NCI-H2081 (cell line): ENCODE measurements at places on chromosomes 7 and 10.

DNA sequence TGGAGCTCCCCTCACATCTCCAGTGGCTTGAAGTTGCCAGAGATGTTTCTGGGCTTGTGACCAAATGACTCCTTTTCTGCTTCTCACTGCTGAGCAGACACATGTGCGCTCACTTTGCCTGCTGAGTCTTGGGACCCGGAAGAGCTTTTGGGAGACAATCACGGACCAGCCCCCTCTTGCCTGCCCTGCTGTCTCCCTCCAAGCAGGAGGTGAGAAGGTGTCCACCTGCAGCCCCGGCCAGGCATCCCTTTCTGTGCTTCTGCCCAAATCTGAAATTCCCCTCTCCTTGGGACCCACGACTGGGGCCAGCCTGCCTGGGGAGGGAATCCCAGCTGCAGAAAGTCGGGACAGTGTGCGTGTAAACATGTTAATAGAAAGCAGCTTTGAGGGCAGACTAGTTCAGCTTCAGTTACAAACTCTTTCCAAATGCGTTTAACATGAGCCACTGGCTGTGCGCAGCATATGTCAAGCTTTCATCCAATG lies 31.7 kb downstream of the HTRA1 start:
- DNase-seq: no peak

DNA sequence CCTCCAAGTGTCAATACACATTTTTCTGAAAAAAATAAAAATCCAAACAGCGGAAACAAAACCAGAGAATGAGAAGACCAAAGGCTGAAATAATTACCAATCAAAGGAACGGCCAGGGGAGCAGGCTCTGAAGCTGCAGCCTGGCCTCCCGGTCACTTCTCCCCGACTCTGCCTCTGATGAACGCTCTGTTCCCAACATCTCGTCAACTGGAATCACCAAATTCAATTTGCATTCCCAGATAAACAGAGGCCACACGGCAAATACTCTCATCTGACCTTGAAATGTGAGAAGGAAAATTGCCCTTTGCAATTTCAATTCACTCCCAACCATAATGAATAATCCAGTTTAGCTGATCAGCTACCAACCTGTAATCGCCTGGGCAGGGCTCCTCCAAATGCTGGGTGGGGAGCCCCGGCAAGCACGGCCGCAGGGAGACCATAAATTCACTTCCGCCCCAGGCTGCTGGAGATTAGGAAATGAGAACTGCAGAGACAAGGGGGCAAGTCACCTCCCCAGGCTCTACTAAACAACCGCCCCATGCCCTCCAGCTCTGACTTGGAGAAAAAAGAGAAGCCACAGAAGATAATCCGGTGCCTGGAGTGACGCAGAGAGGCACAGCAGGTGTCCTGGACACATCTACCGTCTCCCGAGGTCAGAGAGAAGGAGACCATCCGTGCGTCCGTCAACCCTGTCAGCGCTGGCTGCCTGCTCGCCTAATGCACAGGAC lies 153.2 kb downstream of the MAD1L1 start:
- no peak for DNase-seq

DNA sequence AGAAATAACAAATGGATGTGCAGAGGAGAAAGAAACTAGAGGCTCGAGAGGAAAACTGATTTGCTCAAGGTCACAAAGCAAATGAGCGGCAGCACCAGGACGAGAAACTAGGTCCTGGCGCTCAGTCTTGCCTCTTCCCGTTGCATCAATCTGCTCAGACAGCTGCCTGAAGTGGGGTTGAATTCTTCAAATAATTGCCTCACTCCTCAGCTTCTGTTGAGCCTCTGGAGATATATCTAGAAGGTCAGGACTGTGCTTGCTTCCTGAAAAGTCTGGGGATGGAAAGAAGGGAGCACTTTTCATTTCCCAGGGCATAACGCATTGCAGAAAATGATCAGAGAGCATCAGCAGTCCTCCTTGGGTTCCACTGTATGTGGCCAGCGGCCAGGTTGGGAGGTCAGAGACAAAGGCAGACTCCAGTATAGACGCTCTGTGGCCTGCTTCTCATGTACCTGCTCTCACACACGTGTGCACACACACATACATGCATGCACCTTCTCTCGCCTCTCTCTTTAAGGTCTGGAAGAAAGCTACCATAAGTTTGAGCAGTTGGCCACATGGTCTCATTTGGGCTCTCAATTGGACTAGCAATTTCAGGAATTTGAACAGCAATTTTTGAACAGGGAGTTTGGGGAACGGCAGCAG lies 83.7 kb upstream of the DUSP5 start:
- DNase-seq: no peak

DNA sequence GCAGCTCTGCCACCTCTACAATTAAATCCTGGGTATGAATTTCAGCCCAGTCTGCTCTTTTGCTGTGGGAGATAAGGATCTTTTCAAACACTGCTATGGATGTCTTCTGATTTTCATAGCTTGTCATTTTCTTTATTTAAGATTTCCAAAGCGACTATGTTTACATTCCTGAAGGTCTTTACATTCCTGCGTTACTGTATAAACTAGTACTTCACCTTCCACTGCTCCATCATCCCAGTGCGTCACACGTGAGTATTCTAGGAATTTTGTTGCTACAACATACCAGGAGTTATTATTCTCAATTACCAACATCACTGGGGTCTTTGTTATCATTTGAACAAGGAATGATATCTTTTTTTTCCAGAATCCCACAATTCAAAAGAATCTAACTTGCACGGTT lies 944.7 kb downstream of the SORCS3 start:
- no peak for DNase-seq

DNA sequence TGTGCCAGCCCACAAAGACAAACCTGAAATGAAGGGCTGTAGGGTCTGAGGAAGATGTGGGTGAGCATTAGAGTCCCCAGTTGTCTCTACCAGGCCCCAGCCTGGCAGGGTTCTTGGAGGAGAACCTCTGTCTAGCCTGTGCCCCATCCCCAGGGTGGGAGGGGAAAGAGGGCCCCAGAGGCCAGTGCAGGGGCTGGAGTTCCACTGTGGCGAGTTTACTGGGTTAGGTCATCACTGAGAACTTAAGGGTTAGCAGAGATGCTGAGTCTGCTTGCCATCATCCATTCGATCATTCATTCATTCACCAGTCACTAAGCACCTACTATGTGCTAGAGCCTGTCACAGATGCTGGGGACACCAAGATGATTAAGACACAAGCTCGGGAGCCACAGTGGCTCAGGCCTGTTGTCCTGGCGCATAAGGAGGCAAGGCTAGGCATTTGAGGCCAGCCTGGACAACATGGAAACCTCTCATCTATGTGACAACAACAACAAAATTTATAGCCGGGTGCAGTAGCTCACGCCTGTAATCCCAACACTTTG lies 2.6 kb downstream of the ANKRD2 start:
- no peak for DNase-seq

GRCh38 chr10:59709395-59710125 lies at the start of gene SLC16A9:
SLC16A9 (minus strand) TSS chr10:59709850; CDS start chr10:59684291, 25,559 bp downstream.
- DNase-seq: peak; percentile 32

GRCh38 chr10:73424478-73424877 lies 8.9 kb downstream of the MSS51 start:
- no peak for DNase-seq

- DNase-seq: no peak
Measured at GRCh38 chr10:92387289-92387940, 96.4 kb downstream of the MARCHF5 start.

DNA sequence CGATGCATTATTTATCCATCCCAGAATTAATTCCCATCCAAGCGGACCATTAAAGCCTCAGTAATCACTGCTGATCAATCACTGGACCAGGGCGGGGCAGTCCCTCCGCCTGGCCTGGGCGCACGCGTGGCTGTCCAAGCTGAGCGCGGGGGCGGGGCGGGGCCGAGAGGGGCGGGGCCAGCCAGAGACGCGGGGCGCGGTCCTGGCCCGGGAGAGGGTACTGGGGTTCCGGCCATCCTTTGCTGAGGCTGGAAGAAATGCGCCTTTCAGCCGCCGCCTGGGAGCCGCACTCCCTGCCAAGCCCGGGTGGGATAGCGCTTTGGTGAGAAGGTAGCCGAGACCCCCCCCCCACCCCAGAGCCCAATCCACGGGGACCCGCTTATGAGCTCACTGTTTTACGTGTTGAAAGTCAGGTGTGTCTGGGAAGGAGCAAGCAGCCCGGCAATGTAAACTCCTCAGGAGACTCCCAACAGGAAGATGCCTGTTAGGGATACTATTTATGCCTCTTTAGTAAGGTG lies at the start of gene ARHGAP22:
Gene ARHGAP22, minus strand, starts transcription at position 83 of the 518 bp plus-strand sequence. CDS start 277 bp downstream, outside the sequence.
- DNase-seq: peak; percentile 19

DNA sequence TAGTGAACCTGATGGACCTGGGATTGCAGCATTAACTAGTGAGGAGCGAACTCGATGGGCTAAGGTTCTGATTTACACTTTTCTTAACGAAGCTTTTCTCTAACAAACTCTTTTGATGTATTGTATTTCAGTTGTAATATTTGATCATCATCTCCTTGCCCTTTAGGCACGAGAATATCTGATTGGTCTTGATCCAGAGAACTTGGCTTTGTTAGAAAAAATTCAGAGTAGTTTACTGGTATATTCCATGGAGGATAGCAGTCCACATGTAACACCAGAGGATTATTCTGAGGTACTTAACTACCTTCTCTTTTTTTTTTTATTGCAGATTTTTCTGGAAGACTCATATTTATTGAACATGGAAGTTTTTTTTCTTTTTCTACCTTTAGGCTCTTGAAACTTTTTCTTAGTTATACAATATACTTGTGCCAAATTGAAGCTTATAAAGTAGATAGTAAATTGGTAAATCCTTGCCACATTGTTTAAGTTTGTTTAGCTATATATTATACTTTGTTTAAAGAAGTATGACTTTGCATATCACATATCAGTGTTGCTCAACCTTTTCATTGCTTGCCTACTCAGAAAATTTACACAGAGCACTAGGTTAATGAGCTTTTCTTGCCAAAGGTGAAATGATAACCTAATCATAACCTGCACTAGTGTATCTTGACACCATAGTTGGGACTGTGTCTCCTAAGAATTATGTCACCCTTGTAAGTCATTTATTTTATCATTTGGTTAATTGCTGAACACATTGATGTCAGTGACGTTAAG lies 30.4 kb downstream of the CROT start:
- no peak for DNase-seq

DNA sequence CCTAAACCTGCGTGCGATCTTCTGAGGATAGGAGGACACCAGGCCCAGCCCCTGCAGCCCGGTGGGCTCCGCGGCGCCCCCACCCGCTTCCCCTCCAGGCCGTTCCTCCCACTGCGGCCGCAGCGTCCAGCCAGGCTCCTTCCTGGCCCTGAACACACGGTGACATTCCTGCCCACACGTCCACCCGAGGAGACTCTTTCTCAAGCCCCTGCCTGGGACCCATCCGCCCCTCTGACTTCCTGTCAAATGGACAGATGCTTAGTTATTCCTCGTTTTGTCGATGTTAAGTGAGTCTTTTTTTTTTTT lies 32.4 kb upstream of the RNF32 start:
- no peak for DNase-seq

- no peak for DNase-seq
Measured at GRCh38 chr10:59825932-59826331, 72.7 kb upstream of the MRLN start.

DNA sequence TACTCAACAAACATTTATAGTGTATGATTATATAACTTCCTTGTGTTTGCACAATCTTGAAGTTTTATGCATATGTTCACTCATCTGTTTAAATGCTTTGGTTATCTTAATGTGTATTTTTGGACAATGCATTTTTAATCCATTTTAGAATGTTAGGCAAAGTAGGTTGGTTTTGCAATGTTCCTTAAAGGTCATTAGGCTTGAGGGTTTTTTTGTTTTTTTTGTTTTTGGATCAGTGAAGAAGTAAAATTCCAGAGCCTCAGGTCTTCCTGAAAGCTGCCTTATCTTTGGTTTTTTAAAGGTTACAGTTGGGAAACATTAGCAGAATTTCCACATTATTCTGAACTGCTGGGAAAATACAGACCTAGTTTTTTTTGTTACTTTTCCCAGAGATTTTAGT lies 12.8 kb downstream of the MDFIC start:
- DNase-seq: no peak

- DNase-seq: no peak
Measured at GRCh38 chr7:28725911-28726310, 232.2 kb downstream of the TRIL start.

- DNase-seq: no peak
Measured at GRCh38 chr10:50545846-50546245, 77.9 kb downstream of the SGMS1 start.

- DNase-seq: no peak
Measured at GRCh38 chr7:158850545-158851102, 5.7 kb upstream of the DYNC2I1 start.

GRCh38 chr10:129854796-129855705 lies 109.0 kb downstream of the EBF3 start:
- no peak for DNase-seq

DNA sequence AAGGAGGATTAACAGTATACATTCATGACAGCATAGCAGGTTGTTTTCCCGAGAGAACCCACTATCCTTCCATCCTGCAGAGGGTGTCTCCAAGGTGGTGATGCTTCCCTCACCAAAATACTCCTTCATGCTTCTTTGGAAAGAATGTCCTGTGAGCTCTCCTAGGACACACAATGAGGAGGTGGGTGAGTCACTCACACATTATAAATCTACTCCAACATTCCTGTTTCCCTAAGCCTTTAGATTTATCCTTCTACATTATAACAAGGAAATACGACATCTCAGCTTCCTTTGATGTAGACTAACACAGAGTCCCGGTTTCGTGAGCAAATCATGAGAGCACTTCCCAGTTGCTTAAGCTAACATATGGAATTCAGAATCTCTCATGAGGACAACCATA lies 689.7 kb upstream of the CELF2 start:
- no peak for DNase-seq

- DNase-seq: no peak
Measured at GRCh38 chr10:95814011-95814727, 58.2 kb downstream of the ENTPD1 start.

- DNase-seq: no peak
Measured at GRCh38 chr7:157715938-157716280, 379.1 kb downstream of the DNAJB6 start.

DNA sequence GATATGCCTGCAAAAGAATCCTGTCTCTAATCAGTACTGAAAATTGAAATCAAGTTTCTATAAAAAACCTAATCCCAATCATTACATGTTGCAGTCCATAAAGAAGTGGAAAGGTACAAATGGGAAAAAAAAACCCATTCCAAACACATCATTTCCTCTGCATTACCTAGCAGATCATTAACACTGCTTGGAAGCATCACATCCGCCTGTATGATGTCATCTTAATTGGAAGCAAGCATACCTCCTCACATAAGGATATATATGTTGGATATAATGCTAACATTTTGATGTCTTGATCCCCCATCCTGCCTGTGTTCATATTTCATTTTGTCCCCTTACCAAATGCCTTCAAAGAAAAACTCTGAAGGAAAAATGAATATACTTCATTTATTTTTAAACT lies 241.3 kb upstream of the AOAH start:
- DNase-seq: no peak

DNA sequence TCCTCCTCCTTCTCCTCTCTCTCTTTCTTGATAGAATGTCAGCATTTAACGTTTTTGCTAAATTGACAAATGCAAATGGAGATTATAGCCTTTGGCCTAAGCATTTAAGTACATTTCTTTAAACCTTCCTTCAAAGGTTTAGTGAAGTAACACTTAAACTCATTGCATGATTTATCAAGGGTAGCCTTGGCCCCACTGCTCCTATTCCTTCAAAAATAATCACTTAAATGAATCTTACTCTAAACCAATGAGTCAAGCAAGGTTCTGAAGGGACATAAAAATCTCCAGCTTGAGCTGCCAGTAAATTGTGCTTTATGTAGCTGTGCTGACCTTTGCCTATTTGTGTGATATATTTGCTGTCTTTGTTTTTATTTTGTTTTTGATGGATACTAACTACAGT lies 358.5 kb upstream of the AKR1E2 start:
- no peak for DNase-seq
